ENCODE measurements at places on chromosomes 12 and 14.

- peak; percentile 44 for DNase-seq
These were observed 210.0 kb downstream of the RASSF9 start for GRCh38 chr12:85626001-85626783.

DNA sequence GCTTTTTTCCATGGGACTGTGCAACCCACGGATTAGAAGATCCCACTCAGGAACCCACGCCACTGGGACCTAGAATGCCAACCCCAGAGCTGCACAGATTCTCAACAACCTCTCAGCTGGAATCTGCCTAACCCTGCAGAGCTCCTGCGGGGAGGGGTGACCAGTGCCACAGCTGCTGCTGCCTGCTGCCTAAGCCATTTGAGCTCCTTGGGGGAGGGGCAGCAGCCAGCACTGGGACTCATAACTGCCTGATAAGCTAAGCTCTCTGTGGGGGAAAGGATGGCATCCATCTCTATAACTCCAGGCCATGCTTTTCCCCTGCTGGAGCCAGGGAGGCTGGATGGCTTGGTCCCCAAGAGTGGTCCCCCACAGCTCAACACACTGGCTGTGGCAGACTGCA is 182.8 kb downstream of the SLC5A8 start:
- no peak for DNase-seq

DNA sequence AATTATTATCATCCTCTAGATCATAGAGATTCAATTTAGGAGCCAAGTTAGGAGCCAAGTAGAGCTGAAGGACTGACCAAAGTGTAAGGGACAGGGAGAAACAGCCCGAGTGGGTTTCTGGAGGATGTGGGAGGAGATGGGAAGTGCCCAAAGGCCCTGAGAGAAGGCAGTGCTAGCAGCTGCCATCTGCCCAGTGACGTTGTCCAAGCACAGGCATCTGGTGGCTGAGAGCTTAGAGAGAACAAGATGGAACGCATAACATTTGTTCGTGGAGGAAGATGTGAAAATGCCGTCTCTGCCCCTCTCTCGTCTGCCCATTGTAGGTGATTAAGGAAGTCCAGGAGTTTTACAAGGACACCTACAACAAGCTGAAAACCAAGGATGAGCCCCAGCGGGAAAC is 34.7 kb downstream of the CD9 start:
- no peak for DNase-seq

- no peak for DNase-seq
These were observed 50.9 kb upstream of the PPFIA2 start for GRCh38 chr12:81809829-81810595.

GRCh38 chr12:124564971-124565491 is 2.4 kb downstream of the NCOR2 start:
- DNase-seq = peak; percentile 61

DNA sequence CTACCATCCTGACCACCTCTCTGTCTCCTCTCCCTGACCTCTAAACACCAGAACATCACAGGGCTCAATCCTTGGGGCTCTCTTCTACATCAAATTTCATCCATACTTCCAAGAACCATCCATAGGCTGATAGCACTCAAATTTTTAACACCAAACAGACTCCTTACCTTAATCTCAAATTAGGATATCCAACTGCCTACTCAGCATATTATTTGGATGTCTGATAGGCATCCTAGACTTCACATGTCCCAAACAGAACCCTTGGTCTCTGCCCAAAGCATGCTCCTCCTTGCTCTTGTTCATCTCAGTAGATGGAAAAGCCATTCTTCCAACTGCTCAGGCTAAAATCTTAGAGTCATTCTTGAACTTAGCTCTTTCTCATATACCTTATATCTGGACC is 91.3 kb downstream of the GALC start:
- DNase-seq = no peak

DNA sequence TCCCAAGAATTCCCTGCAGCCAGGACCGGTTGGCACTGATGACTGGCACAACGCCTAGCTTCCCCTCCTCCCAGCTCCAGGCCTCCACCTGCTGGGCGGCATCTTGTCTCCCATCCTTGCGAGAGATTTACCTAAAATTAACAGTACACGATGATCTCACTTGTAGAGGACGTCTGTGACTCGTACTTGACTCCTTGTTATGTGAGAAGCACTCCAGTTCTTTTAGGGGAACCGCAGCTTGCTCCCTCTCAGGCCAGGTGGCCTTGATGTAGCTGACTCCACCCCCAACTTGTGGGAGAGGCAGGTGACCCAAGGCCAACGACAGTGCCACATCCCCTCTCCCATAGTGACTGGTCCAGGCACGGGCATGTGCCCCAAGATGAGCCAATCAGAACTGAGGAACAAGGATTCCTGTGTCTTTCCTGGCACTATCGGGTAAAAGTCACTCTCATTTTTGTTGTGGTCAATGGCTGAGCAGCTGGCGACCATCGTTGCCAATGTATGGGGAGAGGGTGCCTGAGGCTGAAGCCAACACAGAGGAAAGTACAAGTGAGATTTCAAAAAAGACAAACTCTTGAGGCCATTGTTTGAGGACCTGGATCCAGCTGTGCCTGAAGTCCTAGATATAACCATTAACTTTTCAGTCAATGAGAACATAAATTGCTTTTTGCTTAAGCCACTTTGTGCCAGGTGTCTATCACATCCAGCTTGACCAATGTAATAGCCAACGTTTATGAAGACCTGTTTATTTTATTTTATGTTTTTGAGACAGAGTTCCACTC is 208.7 kb downstream of the RBM19 start:
- no peak for DNase-seq

DNA sequence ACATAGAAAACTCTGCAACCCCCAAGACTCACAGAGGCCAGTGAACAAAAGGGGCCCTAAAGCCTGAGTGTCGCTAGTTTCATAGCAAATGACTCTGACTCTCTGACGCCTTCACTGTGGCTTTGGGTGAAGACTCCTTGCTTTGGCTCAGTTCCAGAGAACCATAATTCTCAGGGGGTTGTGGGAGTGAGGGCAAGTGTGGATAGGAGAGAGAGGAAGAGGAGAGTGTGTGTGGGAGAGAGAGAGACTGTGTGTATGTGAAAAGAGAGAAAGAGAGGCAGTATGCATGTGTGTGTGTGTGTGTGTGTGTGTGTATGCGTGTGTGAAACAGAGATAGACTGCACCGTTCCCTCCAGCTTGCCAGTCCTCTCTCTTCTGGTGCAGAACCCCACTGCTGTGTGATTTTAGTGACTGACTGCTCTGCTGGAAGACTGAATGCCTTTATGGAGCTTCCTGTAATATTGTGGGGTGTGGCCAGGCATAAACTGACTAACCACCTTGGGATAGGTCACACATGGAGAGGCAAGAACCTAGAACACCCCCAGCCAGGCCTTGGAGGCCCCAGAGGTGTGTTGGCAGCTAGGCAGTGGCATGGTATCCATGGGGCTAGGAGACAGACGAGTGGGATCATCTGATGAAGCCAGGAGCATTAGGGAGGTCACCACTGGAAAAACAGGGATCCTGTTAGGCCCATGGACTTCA is 45.9 kb upstream of the STXBP6 start:
- no peak for DNase-seq

DNA sequence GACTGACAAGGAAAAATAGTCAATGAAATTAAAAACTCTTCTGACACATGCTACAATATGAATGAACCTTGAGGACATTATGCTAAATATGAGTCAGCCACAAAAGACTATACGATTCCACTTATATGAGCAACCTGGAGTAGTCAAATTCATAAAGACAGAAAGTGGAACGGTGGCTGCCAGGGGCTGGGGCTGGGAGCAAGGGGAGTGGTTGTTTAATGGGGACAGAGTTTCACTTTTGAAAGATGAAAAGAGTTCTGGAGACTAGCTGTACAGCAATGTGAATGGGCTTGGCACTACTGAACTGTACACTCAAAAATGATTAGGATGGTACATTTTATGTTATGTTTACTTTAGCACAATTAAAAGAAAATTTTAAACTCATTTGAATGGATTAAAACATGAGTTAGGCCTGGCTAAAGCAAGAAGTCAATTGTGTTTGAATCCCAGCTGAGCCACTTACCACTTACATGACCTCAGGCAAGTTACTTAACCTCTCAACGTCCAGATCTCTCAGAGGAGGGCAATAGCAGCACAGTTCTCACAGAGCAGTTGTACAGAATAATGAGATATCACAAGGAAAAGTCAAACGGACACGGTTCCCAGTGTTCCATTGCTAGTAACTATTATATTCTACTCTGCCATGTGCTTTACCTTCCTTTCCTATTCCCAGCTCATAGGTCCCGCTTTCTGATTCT is 102.5 kb downstream of the SPTSSA start:
- no peak for DNase-seq

DNA sequence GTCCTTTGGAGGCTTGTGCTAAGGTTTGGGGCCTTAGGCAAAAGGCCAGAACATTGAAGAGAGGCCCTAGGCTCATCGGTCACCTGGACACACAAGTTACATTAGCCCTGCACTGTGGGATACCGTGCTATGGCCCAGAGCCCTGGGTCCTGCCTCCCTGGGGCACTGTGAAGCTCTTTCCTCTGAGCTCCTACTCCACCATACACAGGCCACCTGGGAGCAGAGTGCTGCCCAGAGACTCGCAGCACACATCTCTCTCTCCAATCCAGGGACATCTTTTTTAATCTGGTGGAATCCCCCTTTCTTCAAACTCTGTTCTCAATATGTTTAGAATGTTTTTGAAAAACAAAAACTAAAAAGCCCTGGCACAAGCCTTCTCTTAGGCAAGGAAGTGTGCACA is 314.2 kb upstream of the RGS6 start:
- DNase-seq = no peak

DNA sequence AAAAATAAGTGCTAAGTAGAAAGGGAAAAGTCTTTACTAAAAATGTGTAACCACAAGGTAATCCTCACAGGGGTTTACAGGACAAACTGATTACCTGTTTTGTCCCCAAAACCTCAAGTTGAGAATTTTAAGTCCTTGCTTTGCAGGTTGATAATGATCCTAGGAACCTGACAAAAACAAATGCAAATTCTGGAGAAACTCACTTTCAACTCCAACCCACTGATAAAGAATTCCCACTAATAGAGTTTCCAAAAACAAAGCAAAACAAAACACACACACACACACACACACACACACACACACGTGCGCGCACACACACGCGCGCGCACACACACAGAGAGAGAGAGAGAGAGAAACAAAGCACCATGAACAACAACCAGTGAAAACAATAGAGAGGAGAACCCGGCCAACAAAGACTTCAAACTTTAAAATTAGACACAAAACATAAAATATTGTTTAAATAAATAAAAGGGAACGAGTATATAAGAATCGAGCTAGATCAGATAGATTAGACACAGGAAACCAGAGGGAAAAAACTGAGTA is 187.0 kb upstream of the FOXN3 start:
- DNase-seq = no peak

- DNase-seq = no peak
These were observed 1.2 kb upstream of the PA2G4 start for GRCh38 chr12:56103066-56103711.

- DNase-seq = no peak
These were observed 323.3 kb downstream of the TMEM117 start for GRCh38 chr12:44159216-44159615.

- DNase-seq = peak; percentile 27
These were observed 76.1 kb downstream of the RASSF8 start for GRCh38 chr12:26034371-26035142.

GRCh38 chr14:103216399-103216798 is 93.1 kb downstream of the TNFAIP2 start:
- DNase-seq = no peak

GRCh38 chr12:132998741-132999140 is 12.6 kb downstream of the ZNF26 start:
- no peak for DNase-seq

DNA sequence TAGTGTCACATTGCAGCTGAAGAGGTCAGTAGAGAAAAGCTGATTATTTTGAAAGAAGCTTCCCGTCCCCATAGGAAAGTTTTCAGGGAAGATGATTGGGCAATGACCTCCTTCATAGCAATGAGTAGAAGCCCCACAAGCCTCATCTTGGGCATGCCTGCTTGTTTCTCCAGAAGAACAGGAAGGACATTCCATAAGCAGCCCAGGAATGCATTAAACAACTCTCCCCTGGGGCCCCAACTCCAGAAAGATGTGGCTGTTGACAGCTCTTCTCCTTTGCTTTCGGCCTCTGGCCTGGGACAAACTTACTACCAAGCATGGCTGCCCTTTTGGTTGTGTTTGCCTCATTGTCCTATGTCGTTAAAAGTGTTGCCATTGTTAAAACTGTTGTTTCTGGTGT is 5.7 kb upstream of the VDR start:
- no peak for DNase-seq

- DNase-seq = no peak
These were observed 324 bp upstream of the HOXC9 start for GRCh38 chr12:53999559-54000115.

DNA sequence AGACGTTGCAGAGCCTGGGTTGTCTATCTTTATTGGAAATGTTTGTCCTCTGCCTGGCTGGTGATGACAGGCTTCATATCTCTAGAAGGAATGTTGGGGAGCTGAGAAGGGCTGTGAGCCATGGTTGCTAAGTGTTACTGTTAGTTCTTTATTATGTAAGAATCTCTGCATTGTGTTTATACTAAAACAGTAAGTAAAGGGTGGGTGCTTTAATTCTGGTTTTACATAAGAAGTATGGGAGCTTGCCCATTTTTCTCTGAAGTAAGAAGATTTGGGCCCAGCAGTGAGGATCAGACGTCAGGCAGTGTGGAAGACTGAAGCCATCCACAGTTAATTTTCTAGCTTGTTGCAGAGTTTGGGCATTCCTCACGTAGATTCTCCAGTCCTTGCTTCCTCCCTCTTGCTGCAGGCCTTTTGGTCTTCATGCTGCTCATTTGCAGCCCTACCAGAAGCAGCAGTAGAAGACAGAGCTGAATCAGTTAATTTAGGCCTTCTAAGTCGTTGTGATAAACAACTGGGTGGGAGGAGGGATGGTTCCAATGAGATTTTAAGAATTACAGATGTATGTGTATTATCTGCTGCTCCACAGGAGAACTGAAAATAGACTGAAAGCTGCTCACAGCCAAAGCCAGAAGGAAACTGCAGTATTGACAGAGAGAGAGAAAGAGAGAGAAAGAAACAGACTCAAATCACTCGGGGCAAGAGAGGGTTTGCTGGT is 21.4 kb downstream of the WNT5B start:
- no peak for DNase-seq

DNA sequence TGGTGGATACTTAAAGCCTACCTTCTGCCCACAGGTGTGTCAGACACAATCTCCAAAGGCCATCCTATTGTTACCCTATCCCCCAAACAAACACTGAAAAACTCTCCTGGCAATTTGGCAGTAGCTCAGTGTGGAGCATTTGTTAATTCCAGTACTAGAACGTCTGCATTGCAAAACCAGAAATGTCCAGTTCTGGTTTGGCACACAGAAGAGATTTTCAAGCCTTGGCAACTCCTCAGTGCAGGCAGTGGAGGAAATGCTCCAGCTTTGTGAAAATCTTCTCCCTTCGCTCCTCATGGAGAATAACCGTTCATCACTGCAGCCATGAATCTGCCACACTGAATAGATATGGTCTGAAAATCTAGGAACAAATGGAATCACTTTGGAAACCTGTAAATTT is 5.3 kb upstream of the SOCS2 start:
- peak; percentile 33 for DNase-seq

DNA sequence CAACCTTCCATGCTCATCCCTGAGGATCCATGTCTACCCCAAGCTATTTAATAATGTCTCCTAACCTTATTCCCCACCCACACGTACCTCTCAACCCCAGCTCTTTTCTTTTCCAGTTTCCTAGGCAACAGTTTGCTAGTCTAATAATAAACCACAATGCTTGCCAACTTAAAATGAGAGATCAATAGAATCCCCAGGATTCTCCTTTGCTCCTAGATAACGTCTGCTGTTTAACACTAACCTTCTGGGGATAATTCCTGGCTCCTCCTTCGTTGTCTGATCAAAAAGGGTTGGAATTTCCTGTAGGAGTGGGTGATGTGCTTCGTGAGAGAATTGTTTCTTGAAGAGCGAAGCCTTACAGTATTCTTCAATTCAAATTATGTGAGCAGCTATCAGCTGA is 42.2 kb upstream of the DBX2 start:
- DNase-seq = no peak
